ENCODE measurements at places on chromosomes 3 and 15.

- no peak for DNase-seq
These were observed 112.8 kb upstream of the TMEM108 start for GRCh38 chr3:132925256-132925930.

DNA sequence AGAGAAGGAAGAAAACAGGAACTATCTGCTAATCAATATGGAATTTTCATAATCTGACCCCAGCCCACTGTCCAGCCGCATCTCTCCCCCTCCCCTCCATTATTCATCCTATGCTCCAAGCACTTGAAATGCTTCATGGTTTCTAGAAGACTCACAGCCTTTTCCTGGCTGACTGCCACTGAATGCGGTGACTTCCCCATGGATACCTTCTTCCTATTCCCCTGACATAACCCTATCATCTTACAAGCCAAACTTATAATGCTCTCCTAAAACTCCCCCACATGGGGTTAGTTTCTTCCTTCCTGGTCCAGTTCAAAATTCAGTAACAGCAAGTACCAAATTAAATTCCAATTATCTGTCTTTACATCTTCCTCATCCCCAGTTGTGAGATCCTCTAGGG, 31.2 kb upstream of the PTX3 start:
- no peak for DNase-seq

- DNase-seq: no peak
These were observed 66.9 kb downstream of the PPM1L start for GRCh38 chr3:160822936-160823335.

- DNase-seq: no peak
These were observed 4.6 kb upstream of the UQCRC1 start for GRCh38 chr3:48614044-48614443.

GRCh38 chr3:30516238-30516637, 90.2 kb upstream of the TGFBR2 start:
- no peak for DNase-seq

GRCh38 chr3:47376393-47376792, 4.4 kb upstream of the PTPN23 start:
- DNase-seq: no peak

DNA sequence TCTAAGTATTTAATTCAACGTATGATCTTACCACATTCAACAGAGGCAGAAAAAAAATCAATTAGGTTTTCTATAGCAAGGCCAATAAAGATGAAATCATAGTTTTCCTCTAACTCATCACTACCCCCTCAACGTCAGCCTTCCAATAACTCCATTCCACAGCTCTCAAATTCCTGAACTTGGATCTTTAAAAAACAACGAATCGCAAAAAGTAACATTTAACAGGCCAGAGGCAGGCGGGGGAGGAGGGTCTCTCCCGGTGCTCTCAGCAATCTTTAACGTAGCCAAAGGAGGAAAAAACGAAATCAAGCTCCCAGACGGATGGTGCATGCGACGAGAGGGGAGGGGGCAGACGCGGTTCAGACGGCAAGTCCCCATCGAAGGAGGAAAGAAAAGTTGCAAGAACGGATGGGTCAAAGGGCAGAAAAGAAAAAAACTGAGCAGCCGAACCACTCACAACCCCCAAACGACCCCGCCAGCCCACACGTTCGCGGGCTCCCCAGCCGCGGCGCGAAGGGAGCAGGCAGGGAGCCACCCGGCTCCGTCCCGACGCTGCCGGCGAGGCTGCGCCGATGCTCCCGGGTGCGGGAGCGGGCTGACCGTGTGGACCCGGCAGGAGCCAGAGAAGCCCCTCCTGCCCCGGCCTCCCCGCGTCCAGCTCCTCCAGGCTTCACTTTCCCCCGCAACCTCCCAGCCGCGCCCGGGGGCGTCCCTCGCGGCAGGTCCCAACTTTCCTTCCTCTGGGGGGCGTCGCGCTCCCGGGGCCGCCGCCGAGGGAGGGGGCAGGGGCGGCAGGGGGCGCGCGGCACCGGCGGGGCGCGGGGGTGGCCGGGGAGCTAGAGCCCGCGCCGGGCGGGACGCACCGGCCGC, 703 bp downstream of the PEAK1 start:
- no peak for DNase-seq

- no peak for DNase-seq
These were observed 148.3 kb upstream of the ARHGEF26 start for GRCh38 chr3:153972862-153973261.

GRCh38 chr3:186588632-186589031, 18.1 kb downstream of the DNAJB11 start:
- DNase-seq: no peak

- no peak for DNase-seq
These were observed 61.2 kb downstream of the LPP start for GRCh38 chr3:188215129-188215528.

DNA sequence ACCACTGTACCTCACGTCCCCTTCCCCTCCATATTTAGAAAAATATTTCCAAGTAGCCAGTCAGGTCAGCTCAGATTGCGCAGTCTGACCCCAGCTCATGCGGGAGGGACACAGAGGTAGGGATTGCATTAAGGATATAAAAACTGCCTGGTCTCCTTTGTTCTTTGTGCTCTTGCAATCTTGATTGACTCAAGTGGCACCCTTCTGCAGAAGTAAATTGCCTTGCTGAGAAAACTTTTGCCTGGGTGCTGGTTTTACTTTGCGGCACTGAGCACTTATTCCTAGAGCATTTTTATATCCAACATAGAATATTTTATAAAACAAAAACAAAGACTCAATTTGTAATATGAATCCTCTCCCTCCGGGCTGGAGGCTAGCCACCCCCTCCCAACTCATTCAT, 54.8 kb downstream of the BTD start:
- no peak for DNase-seq

DNA sequence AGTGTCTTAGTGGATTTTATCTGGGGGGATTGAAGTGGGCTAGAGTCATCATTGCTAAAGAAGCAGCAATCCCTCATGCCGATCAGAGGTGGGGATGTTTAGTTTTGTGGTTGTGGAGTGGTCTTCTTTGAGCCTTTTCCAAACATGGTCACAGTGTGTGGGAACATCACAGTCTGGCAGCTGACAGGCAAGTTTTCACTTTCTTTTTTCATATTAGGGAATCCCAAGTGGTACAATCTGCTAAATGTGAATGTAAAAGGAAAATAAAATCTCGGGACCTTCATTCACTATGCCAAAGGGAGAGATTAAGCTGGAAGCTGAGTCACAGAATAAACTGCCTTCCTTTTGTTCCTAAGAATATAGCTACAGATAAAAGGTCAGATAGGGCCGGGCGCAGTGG, 10.4 kb upstream of the CX3CR1 start:
- no peak for DNase-seq

DNA sequence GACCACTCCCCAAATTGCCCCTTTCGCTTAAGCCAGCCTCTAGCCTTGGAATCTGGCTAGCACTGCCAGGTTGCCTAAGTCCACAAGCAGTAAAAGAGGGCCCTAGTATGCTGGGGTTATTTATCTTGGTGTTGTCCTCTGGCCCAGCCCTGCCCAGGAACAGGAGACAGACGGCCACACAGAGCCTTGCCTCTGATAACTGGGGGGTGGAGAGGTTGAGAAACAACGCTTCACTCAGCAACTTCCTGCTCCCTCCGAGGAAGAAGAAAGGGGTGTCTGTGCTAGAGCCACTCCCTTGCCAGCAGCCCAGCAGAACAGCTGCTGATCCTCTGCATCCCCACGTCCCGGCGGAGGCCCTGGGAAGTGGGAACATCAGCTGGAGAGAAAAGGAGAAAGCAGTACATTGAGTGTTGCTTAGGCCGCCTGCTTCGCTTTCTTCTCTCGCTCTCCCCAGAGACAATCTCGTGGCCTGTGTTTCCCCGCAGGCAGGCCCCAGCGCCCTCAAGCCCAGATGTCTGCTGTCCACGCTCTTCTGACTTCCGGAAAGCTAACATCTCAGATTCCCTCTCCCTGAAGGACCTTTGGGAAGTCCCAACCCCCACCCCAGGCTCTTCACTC, 22.6 kb upstream of the C3orf70 start:
- no peak for DNase-seq

DNA sequence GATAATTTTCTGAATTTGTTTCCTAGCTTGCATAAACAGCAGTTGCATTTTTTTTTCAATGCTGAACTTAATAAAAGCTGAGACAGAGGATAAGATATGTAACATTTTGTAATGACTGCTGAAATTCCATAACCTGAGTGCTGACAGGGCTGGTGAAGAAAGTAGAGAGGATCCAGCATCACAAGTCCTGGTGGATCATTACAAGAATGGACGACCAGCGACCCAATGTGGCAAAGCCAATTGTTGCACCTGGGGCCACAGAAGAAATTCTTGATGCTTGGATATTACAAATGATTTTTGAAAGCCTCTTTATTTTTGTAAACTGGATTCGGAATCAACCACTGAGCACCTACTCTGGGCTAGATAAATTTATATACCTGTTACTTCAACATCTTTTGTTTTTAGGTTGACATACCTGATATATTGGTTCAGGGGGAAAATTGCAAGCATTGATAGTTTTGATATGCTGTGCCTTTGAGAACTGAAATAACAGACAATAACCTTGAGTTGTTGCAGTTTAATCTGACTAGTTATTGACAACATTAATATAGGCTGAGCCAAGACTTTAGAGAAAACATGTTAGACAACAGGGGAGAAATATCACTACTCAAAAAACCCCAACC, 3.9 kb upstream of the ACTL6A start:
- DNase-seq: no peak

GRCh38 chr15:33968224-33968623, at the start of gene CHRM5:
CHRM5 (plus strand) TSS chr15:33968497; CDS start chr15:34062718, 94,221 bp downstream.
- no peak for DNase-seq

DNA sequence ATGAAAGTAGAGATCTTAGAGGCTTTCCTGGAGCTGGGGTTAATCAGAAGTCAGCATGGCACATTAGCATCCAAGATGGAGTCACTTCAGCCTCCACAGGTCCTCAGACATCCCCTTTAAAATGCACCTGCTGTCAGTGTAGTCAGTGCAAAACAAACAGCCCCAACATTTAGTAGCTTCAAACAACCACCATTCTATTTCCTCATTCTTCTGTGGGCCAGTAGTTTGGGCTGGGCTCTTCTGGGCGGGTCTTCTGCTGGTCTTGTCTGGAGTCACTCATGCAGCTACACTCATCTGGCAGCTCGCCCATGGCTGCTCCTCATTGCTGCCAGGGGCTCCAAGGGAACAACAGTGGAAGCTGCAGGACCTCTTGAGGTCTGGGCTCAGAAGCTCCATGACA, 99.9 kb downstream of the TLE3 start:
- no peak for DNase-seq

- no peak for DNase-seq
These were observed 49.6 kb downstream of the SMAD3 start for GRCh38 chr15:67114846-67115585.

DNA sequence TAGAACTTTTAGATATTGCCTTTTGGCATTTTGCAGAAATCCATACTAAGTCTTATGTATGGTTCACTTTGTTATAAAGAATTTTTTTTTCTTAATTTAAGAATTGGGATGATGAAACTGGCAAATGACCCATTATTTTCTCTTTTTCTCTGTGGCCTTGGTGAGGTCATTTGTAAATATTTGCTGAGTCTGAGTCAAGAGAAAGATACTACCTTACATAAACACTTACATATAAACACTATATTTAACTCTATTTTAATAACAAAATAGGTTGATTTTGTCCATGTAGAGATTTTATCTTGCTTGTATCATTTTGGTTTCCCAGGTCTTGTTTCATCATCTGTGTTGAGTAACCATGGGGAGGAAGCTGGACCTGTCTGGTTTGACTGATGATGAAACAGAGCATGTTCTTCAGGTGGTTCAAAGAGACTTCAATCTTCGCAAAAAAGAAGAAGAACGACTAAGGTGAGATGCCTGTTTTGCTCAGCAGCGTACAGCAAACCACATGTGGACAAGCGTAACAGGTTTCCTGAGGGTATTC, 91.1 kb downstream of the MYRIP start:
- DNase-seq: no peak

DNA sequence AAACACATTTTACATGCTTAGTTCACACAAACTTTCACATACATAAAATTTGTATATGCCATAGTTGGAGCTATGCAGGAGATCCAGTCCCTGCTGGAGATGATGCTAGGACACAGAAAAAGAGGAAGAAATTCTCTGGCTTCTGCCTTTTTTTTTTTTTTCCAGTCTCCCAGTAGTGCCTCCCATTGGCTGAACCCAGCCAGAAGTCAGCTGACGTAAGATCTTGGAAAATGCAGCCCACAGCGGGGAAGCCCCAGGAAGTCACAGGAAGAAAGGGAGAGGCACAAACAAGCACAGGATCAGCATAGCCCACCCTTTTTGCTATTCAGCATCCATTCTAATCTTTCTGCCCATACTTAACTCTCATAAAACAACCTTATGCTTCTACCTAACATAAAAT, 38.5 kb downstream of the SCN11A start:
- DNase-seq: no peak

- DNase-seq: no peak
These were observed 34.7 kb upstream of the MRPS22 start for GRCh38 chr3:139309061-139309591.

DNA sequence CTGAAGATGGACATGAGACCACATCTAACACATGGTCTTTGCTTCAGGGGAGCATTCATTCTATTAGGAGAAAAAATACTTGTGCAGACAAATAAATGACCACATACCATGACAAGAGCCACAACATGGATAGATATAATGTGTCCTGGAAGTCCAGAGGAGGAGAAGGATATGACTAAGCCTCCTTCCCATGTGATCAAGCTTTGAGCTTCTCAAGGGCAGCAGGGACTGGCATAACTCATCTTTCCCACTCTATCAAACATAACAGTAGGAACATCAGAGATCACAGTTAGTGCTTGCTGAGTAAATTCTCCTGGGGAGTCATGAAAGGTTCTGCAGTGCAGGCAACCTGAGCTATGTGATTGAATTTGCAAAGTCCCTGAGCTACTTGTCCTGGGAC, 86.0 kb upstream of the LPP start:
- no peak for DNase-seq

GRCh38 chr15:40243126-40243810, 4.4 kb downstream of the PAK6 start:
- no peak for DNase-seq

DNA sequence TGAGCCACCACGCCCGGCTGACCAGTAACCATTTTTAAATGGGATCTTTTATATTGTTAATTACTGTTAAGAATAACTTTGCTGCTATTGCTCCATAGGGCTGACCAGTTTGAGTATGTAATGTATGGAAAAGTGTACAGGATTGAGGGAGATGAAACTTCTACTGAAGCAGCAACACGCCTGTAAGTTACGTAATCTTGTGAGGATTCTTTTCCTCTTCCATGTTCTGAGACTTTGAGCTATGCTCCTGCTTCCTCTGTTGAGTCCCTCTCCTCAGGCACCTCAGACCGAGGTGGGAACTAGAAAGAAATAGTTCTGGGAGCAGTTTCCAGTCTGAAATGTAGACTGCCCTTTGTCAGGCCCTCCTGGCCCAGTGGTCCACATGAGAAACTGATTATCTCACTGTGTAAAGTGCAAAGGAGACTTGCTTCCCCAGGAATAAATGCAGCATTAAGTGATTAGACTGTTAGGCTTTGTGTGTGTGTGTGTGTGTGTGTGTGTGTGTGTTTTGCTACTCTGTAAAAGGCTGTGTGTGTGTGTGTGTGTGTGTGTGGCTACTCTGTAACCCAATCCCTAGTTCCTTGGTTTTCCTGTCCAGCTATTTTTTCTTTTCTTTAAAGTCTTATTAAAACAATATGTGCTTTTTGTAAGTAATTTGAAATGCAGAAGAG, 5.2 kb downstream of the POLR2H start:
- DNase-seq: no peak

GRCh38 chr3:136343873-136344555, 93.9 kb downstream of the PCCB start:
- DNase-seq: peak; percentile 42
